ENCODE measurements at places on chromosomes 13 and 19.

GRCh38 chr13:92804346-92804745 lies 422.3 kb upstream of the GPC6 start:
- DNase-seq = no peak

DNA sequence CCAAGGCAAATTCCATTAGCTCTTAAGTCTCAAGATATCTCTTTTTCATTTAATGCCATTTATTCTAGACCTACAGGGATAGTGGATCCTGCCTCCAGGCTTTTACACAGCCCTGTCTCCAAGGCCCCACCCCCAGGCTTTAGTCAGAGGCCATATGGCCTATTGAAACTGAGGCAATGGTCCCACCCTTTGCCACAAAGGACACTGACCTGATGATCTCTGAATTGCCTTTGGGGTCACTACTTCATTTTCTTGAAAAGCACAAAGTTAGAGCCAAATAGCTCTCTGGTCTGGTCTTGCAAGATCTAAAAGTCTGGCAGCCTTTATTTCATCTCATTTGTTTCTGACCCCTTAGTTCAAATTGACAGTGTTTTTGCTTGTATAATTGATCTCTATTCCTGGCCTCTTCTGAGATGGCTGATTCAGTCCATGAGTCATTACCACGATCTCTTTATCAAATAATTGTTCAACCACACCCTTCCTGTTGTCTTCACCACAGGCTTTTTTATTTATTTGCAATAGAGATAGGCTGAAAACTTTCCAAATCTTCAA lies 209.8 kb downstream of the FGF14 start:
- DNase-seq = no peak

DNA sequence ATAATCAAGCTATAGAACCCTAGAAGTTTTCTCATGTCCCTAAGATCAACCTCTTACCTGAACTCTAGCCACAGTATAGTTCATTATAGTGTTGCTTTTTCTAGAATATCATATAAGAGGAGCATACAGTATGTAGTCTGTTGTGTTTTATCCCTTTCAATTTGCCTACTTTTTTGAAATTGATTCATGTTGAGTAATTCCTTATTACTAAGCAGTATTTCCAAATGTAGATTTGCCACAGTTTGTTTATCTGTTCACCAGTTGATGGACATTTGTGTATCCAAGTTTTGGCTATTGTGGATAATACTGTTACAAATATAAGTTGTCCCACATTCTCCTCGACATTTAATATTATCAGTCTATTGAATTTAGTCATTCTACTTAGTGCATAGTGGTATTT lies 138.0 kb downstream of the LMO7 start:
- DNase-seq = no peak

- no peak for DNase-seq
Observed at GRCh38 chr13:95784161-95784899, 107.4 kb downstream of the DNAJC3 start.

DNA sequence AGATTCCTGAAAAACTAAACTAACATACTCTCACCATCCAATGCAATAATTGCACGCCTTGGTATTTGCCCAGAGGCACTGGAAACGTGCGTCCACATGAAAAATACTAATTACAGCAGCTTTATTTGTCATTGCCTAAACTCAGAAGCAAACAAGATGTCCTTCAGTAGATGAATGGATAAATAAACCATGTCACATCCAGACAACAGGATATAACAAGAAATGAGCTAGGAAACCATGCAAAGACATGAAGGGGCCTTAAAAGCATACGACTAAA lies 25.0 kb downstream of the ELL start:
- no peak for DNase-seq

DNA sequence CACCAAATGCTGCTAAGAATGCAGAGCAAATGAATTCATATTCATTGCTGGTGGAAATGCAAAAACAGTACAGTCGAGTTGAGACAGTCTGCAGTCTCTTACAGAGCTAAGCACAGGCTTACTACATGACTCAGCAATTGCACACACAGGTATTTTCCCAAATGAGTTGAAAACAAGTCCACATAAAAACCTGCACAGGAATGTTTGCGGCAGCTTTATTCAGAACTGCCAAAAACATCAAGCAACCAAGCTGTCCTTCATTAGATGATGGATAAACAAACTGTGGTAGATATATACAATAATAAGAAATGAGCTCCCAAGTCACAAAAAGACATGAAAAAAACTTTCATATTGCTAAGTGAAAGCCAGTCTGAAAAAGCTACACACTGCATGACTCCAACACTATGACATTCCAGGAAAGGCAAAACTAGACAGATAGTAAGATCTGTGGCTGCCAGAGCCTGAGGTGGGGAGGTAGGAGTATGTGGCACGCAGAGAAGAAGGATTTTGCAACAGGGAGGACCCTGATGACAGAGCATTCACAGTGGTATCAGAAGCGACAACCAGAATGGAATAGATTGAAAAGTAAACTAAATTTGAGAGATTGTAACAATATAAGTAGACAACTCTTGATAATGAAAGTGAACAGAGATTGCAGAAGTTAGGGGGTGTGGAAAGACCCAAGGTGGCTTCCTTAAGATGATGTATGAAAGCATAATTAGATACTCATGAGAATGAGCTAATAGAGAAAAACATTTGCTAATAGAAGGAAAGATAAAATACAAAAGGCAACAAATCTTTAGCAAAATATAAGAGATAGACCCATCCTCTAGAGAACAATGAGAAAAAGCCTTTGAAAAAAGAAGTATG lies 52.7 kb downstream of the TSC22D1 start:
- no peak for DNase-seq

- peak; percentile 88 for DNase-seq
Observed at GRCh38 chr19:40529093-40529954, 47.3 kb upstream of the SHKBP1 start.

DNA sequence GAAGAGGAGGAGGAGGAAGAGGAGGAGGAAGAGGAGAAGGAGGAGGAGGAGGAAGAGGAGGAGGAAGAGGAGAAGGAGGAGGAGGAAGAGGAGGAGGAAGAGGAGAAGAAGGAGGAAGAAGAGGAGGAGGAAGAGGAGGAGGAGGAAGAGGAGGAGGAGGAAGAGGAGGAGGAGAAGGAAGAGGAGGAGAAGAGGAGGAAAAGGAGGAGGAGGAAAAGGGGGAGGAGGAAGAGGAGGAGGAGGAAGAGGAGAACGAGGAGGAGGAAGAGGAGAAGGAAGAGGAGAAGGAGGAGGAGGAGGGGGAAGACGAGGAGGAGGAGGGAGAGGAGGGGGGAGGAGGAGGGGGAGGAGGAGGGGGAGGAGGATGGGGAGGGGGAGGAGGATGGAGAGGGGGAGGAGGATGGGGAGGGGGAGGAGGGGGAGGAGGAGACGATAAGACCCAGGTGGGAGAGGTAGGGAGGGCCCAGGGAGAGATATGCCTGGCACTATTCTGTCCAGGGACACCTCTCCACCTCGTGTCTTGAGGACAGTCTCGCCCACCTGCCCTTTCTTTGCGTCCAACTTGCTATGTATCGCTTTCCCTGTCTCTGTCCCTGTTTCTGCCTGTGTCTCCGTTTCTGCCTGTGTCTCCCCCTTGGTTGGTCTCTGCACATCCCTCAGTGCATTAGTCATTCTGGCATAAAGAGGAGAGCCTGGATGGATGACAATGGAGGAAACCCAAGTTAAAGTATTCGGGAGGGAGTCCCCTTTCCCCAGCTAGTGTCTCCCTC lies 7.1 kb upstream of the KLK5 start:
- DNase-seq = no peak

DNA sequence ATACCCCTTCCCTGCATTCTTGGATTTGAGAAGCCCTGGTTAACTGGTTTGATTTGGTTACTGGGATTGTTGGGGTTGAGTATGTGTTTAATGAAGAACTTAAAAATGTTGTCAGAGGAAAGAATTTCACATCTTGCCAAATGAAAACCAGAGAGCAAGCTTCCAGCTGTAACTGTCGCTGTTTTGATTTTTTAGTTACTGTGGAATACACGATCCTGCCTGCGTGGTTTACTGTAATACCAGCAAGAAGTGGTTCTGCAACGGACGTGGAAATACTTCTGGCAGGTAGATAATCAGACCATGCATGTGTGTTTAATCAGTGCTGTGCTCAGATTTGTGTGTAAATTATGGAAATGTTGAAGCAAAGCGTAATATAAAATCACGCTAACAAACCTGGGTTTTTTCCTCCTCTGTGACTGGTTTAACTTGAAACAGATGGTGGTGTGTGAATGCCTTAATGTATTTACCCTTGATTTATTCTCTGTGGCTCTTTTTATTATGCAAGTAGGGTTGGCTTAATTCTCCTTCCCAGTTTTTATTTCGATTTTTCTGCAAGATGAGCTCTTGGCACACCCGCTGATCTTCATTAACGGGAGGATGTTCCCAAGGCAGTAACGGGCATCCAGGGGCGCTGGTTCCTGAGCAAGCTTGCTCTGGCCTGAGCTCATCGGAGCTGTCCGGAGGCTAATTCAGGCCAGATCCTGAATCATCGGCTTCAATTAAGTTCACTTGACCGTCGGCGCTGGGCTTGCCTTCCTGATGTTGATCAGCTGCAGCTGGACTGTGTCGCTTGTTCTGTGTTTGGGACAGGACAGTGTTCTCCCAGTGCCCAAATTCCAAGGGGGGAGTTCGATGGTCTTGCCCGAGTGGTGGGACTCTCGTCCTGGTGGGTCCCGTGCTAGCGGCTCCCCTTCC lies 16.0 kb downstream of the UPF1 start:
- DNase-seq = no peak

- no peak for DNase-seq
Observed at GRCh38 chr13:76637641-76638141, 248.5 kb downstream of the KCTD12 start.

- DNase-seq = no peak
Observed at GRCh38 chr13:48370815-48371214, 42.1 kb downstream of the LPAR6 start.

DNA sequence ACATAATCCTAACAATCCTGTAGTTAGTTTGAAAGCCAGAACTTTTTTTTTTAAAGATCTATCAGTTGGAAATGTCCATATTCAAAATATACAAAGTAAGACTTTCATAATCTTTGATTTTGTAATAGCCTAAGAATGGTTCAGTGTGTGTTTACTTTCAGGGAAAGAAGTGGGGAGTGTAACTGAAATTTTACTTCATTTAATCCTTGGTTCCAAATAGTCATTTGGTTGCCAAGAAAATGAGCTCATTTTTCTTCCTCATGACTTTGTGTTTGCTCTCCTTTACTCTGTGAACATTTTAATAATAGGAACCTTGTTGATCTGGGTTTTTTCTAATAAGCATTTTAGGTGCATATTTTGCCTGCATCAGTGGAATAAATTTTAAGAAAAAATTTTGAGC lies 278.8 kb downstream of the SLITRK6 start:
- no peak for DNase-seq

DNA sequence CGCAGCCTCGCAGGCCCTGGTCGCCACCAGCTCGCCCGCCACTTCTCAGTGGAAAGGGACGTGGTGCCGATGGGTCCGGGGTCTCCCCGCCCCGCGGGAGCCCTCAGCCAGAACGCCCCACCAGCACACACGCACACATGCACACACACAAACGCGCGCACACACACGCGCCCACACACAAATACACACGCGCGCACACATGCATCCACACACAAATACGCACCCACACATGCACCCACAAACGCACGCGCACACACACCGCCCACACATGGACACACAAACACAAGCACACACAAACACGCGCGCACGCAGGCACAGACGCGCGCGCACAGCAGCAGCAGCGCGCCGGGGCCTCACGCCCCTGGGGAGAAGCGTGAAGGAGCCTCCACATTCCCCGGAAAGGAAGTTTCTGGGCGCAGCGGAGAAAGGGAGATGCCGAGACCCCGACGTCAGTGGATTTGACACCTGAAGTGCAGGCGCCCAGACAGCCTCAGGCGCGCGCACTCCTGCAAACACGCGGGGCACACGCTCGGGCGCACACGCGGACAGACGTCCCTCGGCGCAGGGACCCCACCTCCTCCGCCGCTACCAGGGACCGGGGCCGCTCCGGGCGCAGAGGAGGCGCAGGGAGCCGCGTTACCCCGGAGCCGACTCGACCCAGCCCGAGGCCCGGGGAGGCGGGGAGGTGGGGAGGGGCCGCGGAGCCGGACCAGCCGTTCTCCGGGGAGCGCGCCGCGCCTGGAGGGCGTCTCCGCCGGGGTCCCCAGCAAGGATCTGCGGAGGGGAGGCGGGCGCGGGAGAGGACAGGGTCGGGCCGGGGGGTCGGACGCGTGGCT lies 622 bp downstream of the RASA3 start:
- DNase-seq = peak; percentile 65

DNA sequence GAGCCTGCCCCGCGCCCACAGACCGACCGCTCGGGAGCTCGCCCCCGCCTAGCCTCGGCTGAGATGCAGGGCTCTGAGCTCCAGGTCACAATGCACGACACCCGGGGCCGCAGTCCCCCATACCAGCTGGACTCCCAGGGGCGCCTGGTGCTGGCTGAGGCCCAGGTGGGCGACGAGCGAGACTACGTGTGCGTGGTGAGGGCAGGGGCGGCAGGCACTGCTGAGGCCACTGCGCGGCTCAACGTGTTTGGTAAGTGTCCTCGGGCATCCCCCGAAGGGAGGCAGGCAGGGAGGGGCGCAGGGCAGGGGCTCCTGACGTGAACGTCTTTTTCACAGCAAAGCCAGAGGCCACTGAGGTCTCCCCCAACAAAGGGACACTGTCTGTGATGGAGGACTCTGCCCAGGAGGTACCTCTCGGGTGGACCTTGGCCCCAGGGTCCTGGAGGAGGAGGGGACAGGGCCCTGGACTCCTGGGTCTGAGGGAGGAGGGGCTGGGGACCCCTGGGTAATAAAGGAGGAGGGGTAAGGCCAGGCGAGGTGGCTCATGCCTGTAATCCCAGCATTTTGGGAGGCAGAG lies 3.3 kb downstream of the BCAM start:
- no peak for DNase-seq

- no peak for DNase-seq
Observed at GRCh38 chr19:41718761-41719160, 10.3 kb downstream of the CEACAM5 start.

DNA sequence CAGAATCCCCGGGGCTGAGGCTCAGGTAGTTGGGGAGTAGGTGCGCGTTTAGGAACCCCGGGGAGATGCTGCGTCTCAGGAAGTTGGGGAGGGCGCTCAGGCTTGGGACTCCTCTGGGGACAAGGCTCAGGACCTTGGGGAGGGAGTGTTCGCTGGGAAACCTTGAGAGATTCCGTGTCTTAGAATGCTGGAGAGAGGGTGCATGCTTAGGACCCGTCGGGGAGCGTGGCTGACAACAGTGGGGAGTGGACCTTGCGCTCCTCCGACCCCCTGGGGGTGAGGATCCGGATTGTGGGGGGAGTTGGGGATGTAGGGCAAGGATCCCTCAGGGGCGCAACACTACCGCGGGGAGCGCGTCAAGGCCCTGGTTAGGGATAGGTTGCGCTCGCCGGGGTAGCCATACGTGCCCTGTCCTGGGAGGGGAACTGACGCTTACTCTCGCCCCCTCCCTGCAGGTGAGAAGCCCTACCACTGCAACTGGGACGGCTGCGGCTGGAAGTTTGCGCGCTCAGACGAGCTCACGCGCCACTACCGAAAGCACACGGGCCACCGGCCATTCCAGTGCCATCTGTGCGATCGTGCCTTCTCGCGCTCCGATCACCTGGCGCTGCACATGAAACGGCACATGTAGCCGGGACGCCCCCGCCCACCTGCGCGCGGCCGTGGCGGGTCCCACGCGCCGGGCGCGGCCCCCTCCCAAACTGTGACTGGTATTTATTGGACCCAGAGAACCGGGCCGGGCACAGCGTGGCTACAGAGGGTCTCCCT lies 2.0 kb downstream of the KLF2 start:
- no peak for DNase-seq

GRCh38 chr13:109101550-109102144 lies 472.2 kb downstream of the MYO16 start:
- no peak for DNase-seq
